ENCODE measurements at places on chromosomes 13 and 19.

DNA sequence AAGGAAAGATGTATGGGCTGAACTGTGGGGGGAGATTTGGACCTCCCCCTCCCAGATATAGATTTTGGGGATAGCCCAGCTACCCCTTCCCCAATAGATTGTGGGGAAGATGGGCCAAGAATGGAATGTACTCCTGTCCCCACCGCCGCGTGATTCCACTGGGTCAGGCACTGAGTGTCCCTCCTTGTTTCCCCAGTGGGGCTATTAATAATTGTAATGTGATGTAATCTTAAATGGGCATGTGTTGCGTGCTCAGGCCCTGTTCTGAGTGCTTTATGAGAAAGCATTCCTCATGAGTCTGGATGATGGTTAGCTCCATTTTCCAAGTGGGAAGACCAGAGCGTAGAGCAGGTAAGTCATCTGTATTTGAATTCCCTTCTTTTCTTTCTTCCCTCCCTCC is 1.4 kb downstream of the PSMD8 start:
- DNase-seq, result no peak

DNA sequence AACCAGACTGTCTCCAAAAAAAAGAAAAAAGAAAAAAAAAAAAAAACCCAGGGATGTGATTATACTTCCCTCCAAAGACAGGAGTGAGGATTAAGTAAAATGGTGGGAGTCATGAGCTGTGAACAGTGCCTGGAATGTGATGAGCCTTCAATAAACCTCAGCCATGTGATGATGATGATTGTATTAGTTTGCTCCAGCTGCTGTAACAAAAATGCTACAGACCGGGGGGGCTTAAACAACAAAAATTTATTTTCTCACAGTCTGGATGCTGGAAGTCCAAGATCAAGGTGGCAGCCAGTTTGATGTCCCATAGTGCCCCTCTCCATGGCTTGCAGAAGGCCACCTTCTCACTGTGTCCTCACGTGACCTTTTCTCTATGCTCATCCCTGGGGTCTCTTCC is 8.9 kb upstream of the PVR start:
- DNase-seq, result no peak

GRCh38 chr13:35720690-35721554 is 244.4 kb upstream of the MAB21L1 start:
- DNase-seq, result peak; percentile 21

- no peak for DNase-seq
Observed at GRCh38 chr19:33197591-33198000, 3.5 kb downstream of the LRP3 start.

- no peak for DNase-seq
Observed at GRCh38 chr19:3401004-3401768, 34.8 kb downstream of the NFIC start.

DNA sequence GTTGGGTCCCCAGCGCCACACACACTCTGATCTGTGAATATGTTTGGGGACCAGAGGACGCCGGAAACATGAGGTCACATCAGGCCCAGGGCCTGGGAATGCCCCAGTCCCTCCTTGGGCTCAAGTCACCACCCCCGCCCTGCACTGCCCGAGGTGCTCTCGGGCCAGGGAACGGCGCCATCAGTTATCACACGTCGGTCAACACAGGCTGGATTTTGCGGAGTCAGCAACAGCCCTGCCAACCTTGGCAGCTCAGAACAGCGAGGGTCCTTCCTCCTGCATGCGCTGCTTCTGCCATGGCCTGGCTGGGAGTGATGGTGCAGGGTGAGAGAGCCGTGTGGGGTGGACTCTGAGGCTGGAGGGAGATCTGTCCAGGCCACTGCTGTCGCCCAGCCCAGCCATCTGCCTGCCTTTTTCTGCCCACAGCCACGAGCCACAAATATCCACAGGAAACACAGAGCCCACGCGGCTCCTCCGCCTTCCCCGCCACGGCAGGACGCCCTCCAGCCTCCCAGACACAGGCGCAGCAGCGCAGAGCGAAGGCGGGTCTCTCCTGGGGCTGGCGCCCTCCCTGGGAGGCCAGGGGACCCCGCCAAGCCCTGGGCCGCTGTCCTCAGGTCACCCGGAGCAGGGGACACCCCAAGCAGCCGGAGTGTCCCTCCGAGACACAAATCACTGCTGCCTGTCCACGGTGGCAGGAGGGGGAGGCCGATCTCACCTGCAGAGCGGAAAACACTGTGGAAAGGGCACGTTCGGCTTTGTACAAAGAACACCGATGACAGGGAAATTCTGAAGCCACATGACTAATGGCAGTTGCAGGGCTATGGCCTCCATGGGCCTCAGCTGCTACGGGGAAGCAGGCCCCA is 31.6 kb upstream of the CACTIN start:
- DNase-seq, result no peak

- DNase-seq, result no peak
Observed at GRCh38 chr19:24065865-24066604, 21.0 kb upstream of the ZNF254 start.

- DNase-seq, result no peak
Observed at GRCh38 chr13:77298426-77298825, 28.5 kb downstream of the MYCBP2 start.

GRCh38 chr19:51815043-51815442 is 20.1 kb downstream of the FPR3 start:
- DNase-seq, result no peak

DNA sequence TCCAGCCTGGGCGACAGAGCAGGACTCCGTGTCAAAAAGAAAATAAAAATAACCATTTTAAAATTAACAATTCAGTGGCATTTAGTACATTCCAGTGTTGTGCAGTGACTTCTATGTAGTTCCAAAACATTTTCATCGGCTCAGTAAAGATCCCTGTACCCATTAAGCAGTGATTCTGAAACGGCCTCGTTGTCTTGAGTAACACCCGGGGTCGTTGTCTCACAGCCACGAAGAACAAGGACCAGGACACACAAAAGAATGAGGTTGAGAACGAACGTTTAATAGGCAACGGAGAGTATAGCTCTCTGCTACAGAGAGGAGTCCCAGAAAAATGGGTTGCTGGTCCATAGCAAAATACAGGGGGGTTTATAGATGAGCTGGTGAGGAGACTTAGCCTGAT is 2.4 kb upstream of the TMED1 start:
- DNase-seq, result no peak

- DNase-seq, result no peak
Observed at GRCh38 chr13:79775830-79776229, 294.9 kb downstream of the NDFIP2 start.

DNA sequence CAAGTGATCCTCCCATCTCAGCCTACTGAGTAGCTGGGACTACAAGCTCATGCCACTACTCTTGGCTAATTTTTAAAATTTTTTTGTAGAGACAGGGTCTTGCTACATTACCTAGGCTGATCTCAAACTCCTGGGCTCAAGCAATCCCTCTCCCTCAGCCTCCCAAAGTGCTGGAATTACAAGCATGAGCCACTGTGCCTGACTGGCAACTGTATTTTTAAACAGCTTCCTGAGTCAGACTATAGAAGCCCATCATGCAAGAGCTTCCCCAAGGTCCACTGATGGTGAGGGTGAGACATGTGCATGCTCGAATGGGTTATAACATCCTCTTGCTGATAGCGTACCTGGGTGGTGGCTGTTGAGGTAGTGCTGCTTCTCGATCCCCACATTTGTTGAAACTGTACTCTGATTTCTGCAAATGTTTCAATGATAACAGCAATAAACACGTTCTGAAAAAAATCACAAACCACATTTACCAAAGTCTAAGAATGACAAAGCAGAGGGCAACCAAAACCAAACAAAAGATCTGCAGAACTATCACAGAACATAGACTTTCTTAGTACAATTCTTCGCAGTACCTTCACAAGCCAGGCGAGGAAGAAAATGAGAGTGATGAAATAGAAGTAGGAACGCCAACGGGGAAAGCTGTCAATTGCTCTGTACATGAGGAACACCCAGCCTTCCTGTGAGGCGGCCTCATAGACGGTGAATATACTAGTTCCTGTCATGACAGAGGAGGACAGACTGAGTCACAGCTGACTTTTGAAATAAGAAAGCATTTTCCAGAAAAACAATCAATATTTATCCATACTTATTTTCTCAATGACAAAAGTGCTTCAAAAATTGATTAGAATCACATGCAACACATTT is 124.4 kb downstream of the NALCN start:
- DNase-seq, result no peak

GRCh38 chr19:33794683-33795369 is 1.8 kb upstream of the KCTD15 start:
- no peak for DNase-seq

- DNase-seq, result no peak
Observed at GRCh38 chr13:110132225-110132982, 174.6 kb downstream of the COL4A1 start.

DNA sequence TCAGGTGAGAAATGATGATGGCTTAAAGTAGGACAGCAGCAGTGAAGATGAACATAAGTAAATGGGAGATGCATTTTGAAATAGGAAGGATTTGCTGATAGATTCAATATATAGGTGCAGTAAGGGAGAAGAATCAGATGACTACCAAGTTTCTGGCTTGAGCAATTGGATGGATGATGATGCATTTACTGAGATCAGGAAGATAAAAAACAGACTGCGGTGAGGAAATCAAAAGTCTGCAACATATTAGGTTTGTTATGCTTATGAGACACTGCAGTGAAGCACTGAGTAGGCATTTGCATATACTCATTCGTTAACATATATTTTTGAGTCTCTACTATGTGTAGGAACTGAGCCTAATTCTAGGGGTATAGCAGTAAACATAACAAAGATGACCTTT is 184.2 kb downstream of the LACC1 start:
- DNase-seq, result no peak

DNA sequence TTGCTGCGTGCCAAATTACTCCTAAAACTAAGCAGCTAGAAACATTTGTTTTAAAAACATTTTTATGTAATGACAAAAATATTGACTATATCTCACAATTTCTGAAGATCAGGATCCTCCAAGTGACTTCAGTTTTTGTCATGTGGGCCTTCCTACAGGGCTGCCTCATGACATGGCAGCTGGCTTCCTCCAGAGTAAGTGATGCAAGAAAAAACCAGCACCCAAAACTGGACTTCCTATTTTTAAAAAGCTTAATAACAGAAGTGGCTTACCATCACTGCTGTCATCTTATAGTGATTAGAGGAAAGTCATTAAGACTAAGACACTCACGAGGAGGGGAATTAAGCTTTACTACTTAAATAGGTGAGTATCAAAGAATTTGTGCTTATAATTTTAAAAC is 681.7 kb downstream of the PCDH17 start:
- DNase-seq, result no peak

GRCh38 chr19:1773184-1773583 is 19.9 kb downstream of the ONECUT3 start:
- no peak for DNase-seq

GRCh38 chr19:41425174-41426115 is 1.7 kb downstream of the B3GNT8 start:
- no peak for DNase-seq

DNA sequence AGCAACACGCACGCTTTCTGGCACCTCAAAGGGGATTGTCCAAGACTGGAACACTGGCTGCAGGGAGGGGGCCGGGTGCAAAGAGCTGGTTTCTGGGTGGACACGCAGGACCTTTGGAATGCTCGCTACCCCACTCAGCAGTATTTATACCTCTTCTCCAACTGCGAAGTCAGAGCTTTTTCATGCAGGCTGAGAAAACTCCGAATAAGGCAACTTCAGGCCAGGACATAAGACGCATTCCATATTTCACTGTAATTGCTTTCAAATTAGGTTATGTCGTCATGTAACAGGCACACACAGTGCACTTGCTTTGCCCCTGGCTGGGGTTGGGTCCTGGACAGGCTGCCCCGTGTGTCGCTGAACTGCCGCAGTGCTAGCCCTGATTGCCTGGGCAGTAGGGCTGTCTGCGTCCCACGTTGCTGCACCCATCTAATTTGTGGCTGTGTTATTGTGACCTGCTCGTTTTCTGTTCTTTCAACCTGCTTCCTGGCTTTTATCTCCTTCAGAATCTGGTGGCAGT is 44.5 kb downstream of the ACTN4 start:
- DNase-seq, result no peak

DNA sequence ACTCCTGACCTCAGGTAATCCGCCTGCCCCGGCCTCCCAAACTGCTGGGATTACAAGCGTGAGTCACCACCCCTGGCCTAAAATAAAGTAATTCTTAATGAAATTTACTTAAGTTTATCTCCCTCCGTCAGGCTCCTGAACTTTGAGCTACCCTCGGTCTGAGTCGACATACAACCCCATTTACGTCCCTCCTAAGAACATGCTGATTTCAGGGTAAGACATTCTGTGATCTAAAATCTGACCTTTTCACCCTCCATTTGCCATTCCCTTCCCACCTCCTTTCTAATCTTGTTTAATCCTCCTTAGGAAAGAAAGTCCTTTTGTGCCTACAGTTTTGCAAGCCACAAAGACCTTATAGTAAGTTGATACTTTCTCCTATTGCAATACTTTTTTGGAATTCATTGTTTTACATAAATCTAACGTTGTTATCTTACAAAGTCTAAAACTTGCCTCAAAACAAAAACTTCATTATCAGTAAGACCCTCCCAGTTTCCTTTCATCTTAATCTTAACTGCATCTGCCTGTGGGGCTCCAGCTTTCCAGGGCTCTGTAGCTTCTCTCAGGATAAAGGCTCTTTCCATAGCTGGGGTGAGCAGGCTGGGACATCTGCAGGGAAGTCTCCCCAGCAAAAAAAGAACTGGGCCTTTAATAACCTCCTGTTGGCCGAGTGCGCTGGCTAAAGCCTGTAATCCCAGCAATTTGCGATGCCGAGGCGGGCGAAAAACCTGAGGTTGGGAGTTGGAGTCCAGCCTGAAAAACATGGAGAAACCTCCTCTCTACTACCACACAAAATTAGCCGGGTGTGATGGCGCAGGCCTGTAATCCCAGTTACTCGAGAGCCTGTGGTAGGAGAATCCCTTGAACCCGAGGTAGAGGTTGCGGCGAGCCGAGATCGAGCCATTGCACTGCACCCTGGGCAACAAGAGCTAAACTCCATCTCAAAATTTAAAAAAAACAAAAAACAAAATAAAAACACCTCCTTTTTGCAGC is 143.1 kb downstream of the ZNF737 start:
- no peak for DNase-seq
